ENCODE measurements at places on chromosomes 2 and 18. TPM values are rescaled to one million over a fixed set of nuclear protein-coding genes. Genes with fewer than 3 reads are reported as not detected.

ZBTB7C gene
- polyA plus RNA-seq: 6.5 TPM

MC4R gene
- polyA plus RNA-seq: 2.1 TPM

REEP1 gene
- polyA plus RNA-seq: 121 TPM

KCNG2 gene
- not detected for polyA plus RNA-seq

COBLL1 gene
- not detected for polyA plus RNA-seq

PCARE gene
- polyA plus RNA-seq: not detected

ALPP gene
- polyA plus RNA-seq: not detected

KIF5C gene
- 515 TPM for polyA plus RNA-seq

IL36B gene
- polyA plus RNA-seq: not detected

KCNK3 gene
- 14.0 TPM for polyA plus RNA-seq

HOXD3 gene
- polyA plus RNA-seq: not detected

UGT1A10 gene
- not detected for polyA plus RNA-seq

ACVR1C gene
- 0.64 TPM for polyA plus RNA-seq

MARCO gene
- polyA plus RNA-seq: not detected

CD28 gene
- not detected for polyA plus RNA-seq

UXS1 gene
- polyA plus RNA-seq: 19.1 TPM

CCDC141 gene
- 0.27 TPM for polyA plus RNA-seq

ABCB11 gene
- not detected for polyA plus RNA-seq

BCL11A gene
- 44.0 TPM for polyA plus RNA-seq

ANKRD53 gene
- not detected for polyA plus RNA-seq

TOGARAM2 gene
- 0.24 TPM for polyA plus RNA-seq

HOXD9 gene
- not detected for polyA plus RNA-seq

AOX1 gene
- not detected for polyA plus RNA-seq

VWC2L gene
- 0.31 TPM for polyA plus RNA-seq

ZNF236 gene
- polyA plus RNA-seq: 7.7 TPM

CMPK2 gene
- 6.5 TPM for polyA plus RNA-seq

SLC25A52 gene
- not detected for polyA plus RNA-seq

TMEM37 gene
- not detected for polyA plus RNA-seq

Measured in neural cell (in vitro differentiated cells).